ENCODE measurements at places on chromosomes 6 and 20. TPM values are rescaled to one million over a fixed set of nuclear protein-coding genes. Genes with fewer than 3 reads are reported as not detected.

Gene TP53TG5
- not detected for total RNA-seq

Gene C6orf89
- 56.1 TPM for total RNA-seq

Gene SLC44A4
- total RNA-seq: not detected

Gene MDFI
- 62.6 TPM for total RNA-seq

Gene ZSCAN23
- 2.1 TPM for total RNA-seq

Gene SLC35D3
- not detected for total RNA-seq

Gene MMP24
- total RNA-seq: 2.4 TPM

Gene METTL24
- not detected for total RNA-seq

Gene SIM1
- total RNA-seq: 3.8 TPM

Gene SPO11
- total RNA-seq: not detected

GRCh38 chr20:35216541-35216940, 9.9 kb upstream of the MMP24 start:
- DNase-seq: no peak

GRCh38 chr6:43092635-43093034, 16.5 kb downstream of the PTK7 start:
- no peak for DNase-seq

DNA sequence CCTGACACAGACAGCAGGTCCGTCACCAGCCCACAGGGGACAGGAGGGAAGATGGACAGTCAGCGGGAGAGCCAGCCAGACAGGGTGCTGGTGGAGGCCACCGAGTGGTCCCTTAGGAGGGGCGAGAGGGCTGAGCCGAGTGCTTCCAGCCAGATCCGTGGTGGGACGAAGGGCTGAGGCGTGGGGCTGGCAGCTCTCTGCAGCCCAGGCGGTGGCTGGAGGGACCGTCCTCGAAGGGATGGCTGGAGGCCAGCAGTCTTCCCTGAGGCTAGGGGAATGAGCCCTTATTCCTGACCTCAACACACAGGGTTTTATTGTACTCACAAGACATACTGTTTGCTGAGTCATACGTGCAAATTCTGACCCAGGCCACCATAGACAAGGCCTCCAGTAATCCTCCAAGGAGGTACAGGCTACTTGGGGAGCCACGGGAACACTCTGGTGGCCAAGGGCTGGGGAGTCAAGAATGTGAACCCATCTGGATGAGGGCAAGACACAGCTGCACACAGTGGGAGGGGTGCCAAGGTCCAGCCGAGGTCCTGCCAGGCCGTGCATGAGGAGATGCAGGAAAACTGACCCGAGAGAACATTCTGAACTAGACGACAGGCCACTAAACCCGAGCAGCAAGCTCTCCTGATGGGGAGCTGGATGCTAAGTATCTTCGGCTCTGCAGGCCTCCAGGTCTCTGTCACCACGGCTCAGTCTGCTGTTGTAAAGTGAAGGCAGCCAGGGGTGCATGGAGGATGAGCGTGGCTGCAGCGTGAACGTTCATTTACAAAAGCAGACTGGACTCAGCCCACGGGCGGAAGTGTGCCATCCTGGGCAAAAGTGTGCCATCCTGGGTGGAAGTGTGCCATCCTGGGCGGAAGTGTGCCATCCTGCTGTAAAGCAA, 242.5 kb downstream of the TTLL2 start:
- no peak for DNase-seq

GRCh38 chr20:59574308-59574707, 30.0 kb upstream of the PHACTR3 start:
- DNase-seq: no peak

GRCh38 chr6:162833776-162834175, 106.0 kb downstream of the PACRG start:
- DNase-seq: no peak

GRCh38 chr6:37354526-37355384, 972 bp downstream of the RNF8 start:
- DNase-seq: no peak

- DNase-seq: no peak
These were observed 4.5 kb downstream of the RIPOR3 start for GRCh38 chr20:50686821-50687220.

DNA sequence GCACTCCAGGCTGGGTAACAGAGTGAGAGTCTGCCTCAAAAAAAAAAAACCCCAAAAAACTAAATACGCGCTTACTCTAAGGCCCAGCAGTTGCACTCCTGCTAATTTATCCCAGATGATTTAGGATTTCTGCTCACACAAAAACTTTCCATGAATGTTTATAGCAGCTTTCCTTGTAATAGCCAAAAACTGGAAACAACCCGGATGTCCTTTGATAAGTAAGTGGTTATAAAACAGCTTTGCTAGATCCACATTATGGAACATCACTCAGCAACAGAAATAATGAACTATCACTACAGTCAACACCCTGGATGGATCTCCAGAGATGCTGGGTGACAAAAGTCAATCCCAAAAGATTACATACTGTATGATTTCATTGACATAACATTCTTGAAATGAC, 220.4 kb upstream of the JARID2 start:
- DNase-seq: no peak

GRCh38 chr20:56004611-56005388, 519 bp downstream of the CBLN4 start:
- DNase-seq: no peak

- DNase-seq: no peak
These were observed 6.9 kb upstream of the RNF144B start for GRCh38 chr6:18380158-18380836.

GRCh38 chr20:61662968-61663331, 402.7 kb downstream of the TAF4 start:
- DNase-seq: peak; percentile 89

GRCh38 chr6:137087902-137088301, 43.1 kb upstream of the IL20RA start:
- no peak for DNase-seq

Measured in chondrocyte (in vitro differentiated cells).